ENCODE measurements at places on chromosomes 1 and 21.

GRCh38 chr1:2046174-2046917 is 3.9 kb upstream of the PRKCZ start:
- peak; percentile 42 for DNase-seq

DNA sequence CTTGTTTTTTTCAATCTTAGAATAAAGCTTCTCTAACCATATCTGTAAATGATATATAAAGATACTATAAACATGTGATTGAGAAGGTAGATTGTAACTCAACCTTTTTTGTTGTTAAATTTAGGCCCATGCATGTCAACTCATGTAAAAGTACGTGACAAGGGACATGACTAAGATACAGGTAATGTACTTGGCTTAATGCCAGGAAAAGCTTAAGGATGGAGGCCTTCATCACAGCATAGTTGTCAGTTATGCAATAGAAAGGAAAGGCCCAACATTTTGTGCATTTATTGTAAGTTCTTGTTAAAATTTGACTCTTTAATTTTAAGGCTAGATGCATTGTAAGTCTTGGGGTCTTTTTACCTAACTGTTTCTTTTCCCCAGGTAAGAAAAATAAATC is 305.1 kb downstream of the LTN1 start:
- no peak for DNase-seq

- DNase-seq, result no peak
These were observed 53.4 kb upstream of the IFFO2 start for GRCh38 chr1:19009882-19010321.

GRCh38 chr1:111516005-111516535 is 12.6 kb upstream of the ADORA3 start:
- DNase-seq, result no peak

- DNase-seq, result no peak
These were observed 779.7 kb downstream of the USP25 start for GRCh38 chr21:16509476-16509875.

GRCh38 chr1:68470388-68470970 is 20.7 kb upstream of the RPE65 start:
- no peak for DNase-seq

DNA sequence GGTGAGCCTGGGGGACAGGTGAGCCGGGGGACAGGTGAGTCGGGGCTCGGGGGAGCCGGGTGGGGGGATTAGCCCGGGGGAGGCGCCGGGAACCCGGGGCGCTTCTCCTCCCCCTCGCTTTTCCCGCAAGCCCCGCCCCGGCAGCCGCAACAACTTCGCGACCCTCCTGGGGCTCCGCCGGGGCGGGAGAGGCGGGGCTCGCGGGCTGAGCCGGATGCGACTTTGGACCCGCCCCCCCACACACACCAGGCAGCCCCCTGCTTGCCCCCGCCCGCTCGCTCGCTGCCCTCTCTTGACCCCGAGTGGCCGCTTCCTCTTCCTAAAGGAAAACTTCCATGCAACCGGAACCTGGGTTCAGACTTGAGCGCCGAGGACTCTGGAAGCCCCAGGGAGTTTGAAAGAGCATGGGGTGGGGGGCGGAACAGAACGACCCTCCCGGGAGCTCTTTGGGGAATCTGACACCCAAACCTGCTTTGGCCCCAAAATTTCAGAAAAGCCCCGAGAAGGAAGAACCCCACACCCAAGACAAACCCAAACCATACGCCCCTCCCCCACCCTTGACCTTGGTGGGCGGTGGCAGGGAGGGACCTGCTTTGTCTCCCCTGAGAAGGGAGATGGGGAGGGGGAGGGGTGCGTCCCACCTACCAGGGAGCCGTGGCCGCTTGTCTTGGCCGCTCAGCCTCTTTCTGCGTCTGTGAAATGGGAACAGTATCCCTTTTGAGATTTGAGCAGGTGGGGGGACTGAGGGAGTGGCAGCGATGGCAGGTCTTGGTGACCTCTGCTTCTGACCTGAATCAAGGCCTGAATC is 550 bp downstream of the ARHGEF16 start:
- DNase-seq, result no peak

DNA sequence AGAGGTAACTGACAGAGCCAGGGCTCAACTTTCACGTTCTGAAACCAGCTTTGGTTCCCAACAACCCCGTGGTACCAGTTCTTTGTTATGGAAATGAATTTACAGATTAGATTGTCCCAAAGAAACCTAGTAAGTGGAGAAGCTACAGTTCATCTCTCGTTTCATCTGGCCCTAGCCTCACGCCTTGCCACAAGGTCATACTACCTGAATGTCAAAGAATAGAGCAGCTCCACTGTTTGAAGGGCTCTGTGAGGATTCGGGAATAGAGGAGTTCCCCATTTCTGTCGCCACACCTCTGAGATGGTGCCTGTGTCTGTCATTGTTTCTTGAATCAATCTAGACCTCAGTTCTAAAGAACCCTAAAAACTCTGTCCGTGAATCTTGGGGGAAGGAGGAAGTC is 15.0 kb upstream of the CDC42 start:
- DNase-seq, result no peak

GRCh38 chr1:225881959-225882693 is at the start of gene TMEM63A:
TSS of gene TMEM63A (minus strand) at chr1:225882380. CDS start at chr1:225877580, 4,800 bp downstream.
- no peak for DNase-seq

GRCh38 chr1:30469426-30469825 is 254.0 kb downstream of the MATN1 start:
- DNase-seq, result no peak

- DNase-seq, result no peak
These were observed 57.9 kb upstream of the FMOD start for GRCh38 chr1:203408486-203409481.

- DNase-seq, result no peak
These were observed 180.1 kb upstream of the PRMT6 start for GRCh38 chr1:106876384-106876783.
